ENCODE measurements at places on chromosomes 13 and 19.

DNA sequence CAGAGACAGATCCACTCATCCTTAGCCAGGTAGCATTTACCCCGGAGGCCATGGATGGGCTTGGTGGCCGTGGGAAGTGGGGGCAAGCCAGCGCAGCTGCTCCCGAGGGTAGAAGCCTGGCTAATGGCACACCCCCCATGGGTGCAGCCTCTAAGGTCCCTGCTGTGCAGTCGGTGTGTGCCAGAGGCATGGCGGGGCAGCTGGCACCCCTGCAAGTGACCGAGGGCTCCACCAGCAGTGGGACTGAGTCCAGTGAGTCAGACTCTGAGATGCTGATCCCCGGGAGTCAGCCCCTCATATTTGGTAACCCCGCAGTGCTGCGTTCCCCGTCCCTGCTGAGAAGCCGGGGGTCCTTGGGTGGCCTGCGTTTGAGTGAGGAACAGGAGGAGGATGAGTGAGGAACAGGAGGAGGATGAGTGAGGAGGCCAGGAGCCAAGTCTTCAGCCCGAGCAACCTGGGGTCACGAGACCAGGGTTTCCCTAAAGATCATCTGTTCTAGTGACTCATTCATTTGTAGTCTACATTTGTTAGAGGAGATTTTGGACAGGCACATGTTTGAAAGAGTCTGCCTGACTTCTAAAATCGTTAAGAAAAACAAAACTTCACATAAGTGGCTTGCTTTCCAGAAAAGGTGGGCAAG is 180.7 kb downstream of the STK24 start:
- DNase-seq = no peak

- DNase-seq = no peak
These were observed 12.4 kb downstream of the PRR36 start for GRCh38 chr19:7861619-7862412.

- DNase-seq = no peak
These were observed 5.8 kb downstream of the LIM2 start for GRCh38 chr19:51382004-51382403.

DNA sequence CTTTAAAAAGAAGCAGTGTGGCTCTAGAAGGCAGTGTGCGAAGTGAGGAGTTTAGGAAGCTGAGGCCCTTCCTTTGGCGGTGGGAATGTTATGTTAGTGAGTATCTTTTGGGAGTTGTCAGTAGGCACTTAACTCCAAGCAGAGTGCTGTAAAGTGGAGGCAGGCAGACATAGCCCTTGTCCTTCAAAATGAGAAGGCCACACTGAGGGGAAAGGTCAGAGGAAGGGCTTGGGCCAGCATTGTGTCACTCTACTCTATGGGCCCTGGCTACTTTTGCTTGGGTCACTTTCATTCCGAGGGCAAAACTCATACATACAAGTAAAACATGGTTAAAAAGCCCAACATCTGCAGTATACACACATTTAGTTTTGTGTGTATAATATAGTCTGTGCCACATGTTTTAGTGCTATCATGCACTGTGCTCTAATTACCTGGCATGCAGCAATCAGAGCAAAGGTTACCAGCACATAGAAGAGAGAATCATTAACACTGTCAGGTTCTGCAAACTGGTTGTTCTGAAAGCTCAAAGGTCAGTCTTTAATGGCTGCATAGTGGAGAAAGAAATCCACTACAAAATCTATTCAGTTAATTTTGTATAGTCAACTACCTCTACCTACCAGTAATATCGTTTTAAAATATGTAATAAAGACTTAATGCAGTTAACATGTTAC is 64.4 kb downstream of the WASF3 start:
- no peak for DNase-seq

GRCh38 chr19:44356383-44357111 is at the start of gene ZNF112:
Gene ZNF112 (minus strand): TSS chr19:44356680. CDS start chr19:44340539, 16,141 bp downstream.
- peak; percentile 91 for DNase-seq

GRCh38 chr13:51879133-51879532 is 17.4 kb downstream of the CCDC70 start:
- no peak for DNase-seq

- no peak for DNase-seq
These were observed at the start of gene ZFP36 for GRCh38 chr19:39406656-39407409. Gene ZFP36 (plus strand): TSS chr19:39406847. CDS start chr19:39406905, 58 bp downstream.

- no peak for DNase-seq
These were observed 7.4 kb upstream of the CNFN start for GRCh38 chr19:42397263-42398166.

DNA sequence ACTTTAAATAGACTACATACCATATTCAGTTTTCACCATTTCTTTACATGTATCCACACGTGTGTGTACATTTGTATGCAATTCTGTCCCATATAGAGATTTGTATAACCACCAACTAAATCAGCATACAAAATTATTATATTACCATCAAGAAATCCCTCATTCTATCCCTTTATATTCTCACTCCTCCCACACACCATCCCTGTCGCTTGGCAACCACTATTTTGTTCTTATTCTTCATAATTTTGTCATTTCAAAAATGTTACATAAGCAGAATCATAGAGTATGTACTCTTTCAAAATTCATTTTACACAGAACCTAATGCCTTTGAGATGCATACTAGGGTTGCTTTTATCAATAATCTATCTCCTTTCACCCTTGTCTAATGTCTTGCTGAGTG is 740.5 kb downstream of the SLITRK5 start:
- DNase-seq = no peak

DNA sequence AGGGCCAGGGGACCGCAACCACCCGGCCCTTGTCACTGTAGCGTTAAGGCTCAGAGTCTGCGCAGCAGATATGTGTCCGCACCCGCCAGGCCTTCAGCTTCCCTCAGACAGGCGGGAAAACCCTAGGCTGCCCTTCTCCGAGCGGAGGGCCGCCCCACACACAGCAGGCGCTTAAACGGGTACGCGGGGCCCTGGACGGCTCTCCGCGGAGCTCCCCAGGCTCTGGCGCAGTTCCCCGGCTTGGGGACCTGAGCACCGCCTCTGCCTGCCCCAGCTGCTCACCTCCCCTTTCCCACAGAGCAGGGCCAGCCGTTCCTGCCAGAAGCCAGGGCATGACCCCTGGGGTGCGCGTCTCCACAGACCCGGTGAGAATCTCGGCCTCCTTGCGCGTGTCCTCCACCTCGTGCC is 593 bp downstream of the ZNF135 start:
- no peak for DNase-seq
